Right atrium auricular region (tissue), 2 donors: ENCODE measurements at places on chromosomes 2 and 18.

GRCh38 chr2:176652300-176653182 is 383.3 kb downstream of the MTX2 start:
- H3K36me3 ChIP-seq = no peaks in the 10 kb centered on the region
- no peak for DNase-seq
- no peak overlapping the region for H3K4me3 ChIP-seq
- no peak overlapping the region for H3K27ac ChIP-seq
- H3K4me1 ChIP-seq = no peaks in the 10 kb centered on the region
- no peaks in the 10 kb centered on the region for H3K27me3 ChIP-seq

- no peaks in the 10 kb centered on the region for H3K27me3 ChIP-seq
- no peaks in the 10 kb centered on the region for H3K36me3 ChIP-seq
- H3K4me1 ChIP-seq = no peaks in the 10 kb centered on the region
- H3K27ac ChIP-seq = no peak overlapping the region
Measured at GRCh38 chr2:213167271-213167930, 16.0 kb upstream of the IKZF2 start.

- H3K27me3 ChIP-seq = no peaks in the 10 kb centered on the region
- DNase-seq = no peak
- peaks cover 66% of the 10 kb centered on the region for H3K36me3 ChIP-seq
- no peak overlapping the region for H3K27ac ChIP-seq
Measured at GRCh38 chr2:24247592-24247991, 72.7 kb downstream of the FAM228A start.

- no peak overlapping the region for H3K4me3 ChIP-seq
- peak overlapping the region; percentile 49 for H3K27ac ChIP-seq
- H3K36me3 ChIP-seq = peaks cover 50% of the 10 kb centered on the region
- peaks cover 26% of the 10 kb centered on the region for H3K4me1 ChIP-seq
- H3K27me3 ChIP-seq = no peaks in the 10 kb centered on the region
Measured at GRCh38 chr2:86072271-86072858, 33.3 kb downstream of the POLR1A start.

- H3K36me3 ChIP-seq = peaks cover 35% of the 10 kb centered on the region
- H3K4me3 ChIP-seq = no peak overlapping the region
- no peaks in the 10 kb centered on the region for H3K27me3 ChIP-seq
Measured at GRCh38 chr18:34821669-34822210, 111.6 kb downstream of the DTNA start.

GRCh38 chr2:21028021-21028947 is 15.6 kb downstream of the APOB start:
- no peak overlapping the region for H3K4me3 ChIP-seq
- peaks cover 47% of the 10 kb centered on the region for H3K36me3 ChIP-seq
- H3K27ac ChIP-seq = no peak overlapping the region
- no peaks in the 10 kb centered on the region for H3K4me1 ChIP-seq
- H3K27me3 ChIP-seq = no peaks in the 10 kb centered on the region

DNA sequence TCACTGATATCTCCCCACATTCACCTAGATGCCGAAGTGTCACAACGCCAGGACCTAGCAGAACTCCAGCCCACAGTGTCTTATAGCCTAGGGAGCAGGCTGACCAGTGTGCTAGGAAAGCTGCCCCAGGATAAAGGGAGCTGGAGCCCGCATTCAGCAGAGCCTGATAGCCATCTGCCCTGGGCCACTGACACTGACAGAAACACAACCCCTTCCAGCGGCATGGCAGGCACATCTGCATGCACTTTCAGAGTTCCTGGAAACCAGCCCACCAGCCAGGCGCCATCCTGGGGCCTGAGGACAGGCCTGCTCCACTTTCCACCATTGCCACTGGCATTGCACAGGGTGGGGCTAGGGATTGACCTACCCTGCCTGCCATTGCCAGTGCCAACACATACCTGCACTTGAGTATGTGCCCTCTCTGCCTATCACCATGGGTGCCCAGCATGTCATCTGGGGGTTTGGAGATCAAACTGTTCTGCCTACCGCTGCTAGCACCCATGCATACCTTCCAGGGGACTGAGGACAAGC is 290.1 kb upstream of the KLHL14 start:
- H3K27me3 ChIP-seq = no peaks in the 10 kb centered on the region
- H3K27ac ChIP-seq = no peak overlapping the region
- no peaks in the 10 kb centered on the region for H3K36me3 ChIP-seq
- no peak for DNase-seq
- H3K4me3 ChIP-seq = no peak overlapping the region

DNA sequence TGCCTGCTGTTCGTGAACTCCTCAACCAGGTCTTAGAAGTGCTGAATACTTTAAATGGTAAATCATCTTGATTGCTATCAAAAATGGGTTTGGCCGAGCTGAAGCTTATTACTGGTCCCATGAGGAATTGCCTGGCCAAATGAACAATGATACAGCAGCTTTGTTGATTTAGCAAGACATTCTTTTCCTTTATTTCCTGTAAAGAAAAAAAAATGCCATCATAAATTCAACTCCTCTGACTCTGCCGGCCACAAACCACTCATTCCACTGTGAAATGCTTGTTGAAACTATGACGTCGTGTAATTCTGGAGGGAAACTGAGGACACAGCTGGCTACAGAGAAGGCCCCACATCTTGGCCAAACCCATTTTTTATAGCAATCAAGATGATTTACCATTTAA is 74.2 kb upstream of the ID2 start:
- H3K4me3 ChIP-seq = no peak overlapping the region
- H3K4me1 ChIP-seq = no peaks in the 10 kb centered on the region
- no peaks in the 10 kb centered on the region for H3K36me3 ChIP-seq
- no peak overlapping the region for H3K27ac ChIP-seq
- no peak for DNase-seq

DNA sequence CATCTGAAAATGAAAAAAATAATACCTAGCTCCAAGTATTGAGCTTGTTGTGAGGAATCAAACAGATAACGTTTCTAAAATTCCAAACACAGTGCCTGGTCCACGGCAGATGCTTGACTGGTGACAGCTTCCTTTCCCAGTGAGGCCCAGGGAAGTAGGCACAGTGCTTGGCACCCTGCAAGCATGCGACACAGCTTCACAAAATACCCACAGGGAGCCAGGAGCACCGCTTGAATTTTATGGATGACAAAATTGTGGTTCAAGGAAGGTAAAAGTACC is 205.1 kb upstream of the TNP1 start:
- DNase-seq = no peak
- H3K36me3 ChIP-seq = no peaks in the 10 kb centered on the region
- no peak overlapping the region for H3K27ac ChIP-seq
- H3K27me3 ChIP-seq = no peaks in the 10 kb centered on the region
- peaks cover 16% of the 10 kb centered on the region for H3K4me1 ChIP-seq
